ENCODE measurements at places on chromosomes 6 and 20. TPM values are rescaled to one million over a fixed set of nuclear protein-coding genes. Genes with fewer than 3 reads are reported as not detected.

Gene ATXN1
- total RNA-seq: 32.6 TPM

Gene SRSF12
- 0.83 TPM for total RNA-seq

GRCh38 chr6:385614-386013 is 5.9 kb upstream of the IRF4 start:
- DNase-seq: no peak

- no peak for DNase-seq
Observed at GRCh38 chr20:43529457-43530153, 22.1 kb downstream of the L3MBTL1 start.

GRCh38 chr6:183668-184067 is 108.6 kb upstream of the DUSP22 start:
- no peak for DNase-seq

DNA sequence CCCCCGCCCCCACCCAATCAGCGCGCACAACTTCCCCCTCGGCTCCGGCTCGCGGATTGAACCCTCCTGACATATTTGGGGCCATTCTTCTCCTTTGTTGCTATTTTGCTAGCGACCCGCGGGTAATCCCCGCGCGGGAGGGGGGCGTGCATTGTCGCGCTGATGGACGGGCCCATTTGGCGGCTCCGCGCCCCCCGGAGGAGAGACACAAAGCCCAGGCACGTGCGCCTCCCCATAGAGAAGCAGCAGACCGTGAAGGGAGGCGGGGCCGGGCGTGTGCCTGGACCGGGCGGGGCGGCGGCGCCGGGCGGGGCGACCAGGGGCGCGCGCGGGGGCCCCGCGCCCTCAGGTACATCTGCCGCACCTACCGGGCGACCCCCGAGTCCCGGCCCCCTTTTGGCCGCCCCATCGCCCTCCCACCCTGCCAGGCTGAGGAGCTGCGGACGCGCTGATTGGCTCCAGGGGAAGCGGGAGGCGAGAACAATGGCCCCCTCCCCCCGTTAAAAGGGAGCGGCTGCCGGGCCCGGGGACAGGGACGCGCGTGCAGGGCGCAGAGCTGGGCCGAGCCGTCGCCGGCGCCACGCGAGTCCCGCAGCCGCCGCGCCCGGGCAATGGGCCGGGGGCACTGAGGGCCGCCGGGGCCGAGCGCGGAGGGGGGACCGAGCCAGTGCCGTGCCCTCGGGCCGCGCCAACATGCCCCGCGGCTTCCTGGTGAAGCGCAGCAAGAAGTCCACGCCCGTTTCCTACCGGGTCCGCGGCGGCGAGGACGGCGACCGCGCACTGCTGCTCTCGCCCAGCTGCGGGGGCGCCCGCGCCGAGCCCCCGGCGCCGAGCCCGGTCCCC is at the start of gene INSM1:
Gene INSM1, plus strand, starts transcription at position 530 of the 843 bp plus-strand sequence. Its CDS starts 164 bp downstream, at position 694.
- no peak for DNase-seq

DNA sequence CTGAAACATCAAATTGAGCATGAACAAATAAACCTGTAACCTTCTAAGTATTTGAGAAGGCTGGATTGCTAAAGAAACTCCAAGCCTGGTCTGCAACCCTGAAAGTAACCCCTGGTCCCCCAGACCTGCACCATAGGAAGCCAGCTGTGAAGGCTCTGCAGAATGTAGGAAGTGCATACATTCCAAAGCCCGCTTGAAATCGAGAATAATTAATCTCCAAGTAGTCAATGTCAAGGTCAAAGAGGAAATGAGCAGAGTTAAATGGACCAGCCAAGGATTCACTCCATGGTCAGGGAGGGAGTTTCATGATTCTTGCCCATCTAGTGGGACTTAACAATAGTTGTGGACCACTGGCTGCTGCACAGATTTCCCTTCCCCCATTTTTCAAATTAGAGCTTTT is 107.6 kb upstream of the RNF24 start:
- no peak for DNase-seq

DNA sequence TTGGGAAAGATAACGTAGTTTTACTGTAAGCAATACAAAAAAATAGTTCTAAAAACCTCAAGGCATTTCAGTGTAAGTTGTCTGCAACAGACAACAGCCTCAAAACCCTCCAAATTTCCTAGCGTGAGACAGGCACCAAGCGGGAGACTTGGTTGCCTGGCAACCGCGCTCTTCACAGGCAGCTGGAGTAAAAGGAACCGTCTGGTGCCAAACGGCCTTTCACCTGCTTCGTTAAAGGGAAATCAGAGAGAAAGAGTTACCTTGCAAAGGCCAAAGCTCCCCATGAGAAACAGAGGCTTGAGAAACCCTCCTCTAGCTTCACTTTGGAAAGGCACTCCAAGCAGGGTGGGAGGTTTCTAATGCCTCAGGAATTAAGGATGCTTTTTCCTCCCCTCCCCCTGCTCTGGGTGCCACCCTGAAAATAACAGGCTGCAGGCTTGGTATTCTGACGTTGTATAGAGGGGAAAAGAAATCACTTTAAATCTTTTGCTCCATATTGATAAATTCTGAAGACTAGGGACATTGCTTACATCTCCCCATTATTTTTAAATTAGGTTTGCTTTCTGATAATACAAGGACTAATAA is 129.7 kb upstream of the UFL1 start:
- no peak for DNase-seq

GRCh38 chr6:155313602-155314091 is 637 bp downstream of the TFB1M start:
- DNase-seq: no peak

DNA sequence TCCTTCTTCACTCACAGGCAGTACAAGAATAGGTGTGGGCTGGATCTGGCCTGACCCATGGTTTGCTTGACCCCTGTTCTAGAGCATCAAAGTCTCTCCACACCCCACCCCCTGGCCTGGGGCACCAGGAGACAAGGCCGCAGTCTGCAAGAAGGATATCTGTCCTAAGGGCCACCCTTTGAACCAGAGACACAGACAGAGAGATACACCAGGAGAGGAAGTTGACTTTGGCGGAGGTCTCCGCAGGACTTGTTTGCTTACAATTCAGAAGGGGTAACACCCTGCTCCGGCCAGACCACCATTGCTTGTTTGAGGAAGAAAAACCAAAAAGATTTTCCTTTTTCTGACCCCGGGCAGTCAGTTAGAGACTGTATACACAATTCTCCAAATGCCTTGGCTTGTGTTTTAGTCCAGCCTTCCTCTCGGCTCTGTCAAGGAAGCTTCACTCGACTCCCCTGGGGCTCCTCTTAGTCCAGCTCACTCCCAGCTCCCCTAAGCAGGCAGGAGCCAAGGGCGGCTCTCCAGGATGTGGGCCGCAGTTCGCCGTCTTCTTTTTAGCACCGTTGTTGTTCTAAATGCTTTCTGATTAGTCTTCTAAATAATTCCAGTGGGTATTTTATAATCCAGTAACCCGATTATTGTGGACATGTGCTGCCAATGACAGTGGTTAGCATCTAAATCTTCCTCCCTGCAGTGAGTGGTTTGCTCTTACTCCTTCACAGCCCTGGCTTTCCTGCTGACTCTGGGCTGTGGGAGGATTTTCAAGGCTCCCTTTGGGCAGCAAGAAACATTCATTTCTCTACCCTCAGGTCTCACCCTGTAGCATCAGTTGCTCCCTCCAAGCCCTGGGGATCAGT is 58.6 kb upstream of the MRPS10 start:
- peak; percentile 53 for DNase-seq

Gene RARS2
- total RNA-seq: 28.0 TPM

DNA sequence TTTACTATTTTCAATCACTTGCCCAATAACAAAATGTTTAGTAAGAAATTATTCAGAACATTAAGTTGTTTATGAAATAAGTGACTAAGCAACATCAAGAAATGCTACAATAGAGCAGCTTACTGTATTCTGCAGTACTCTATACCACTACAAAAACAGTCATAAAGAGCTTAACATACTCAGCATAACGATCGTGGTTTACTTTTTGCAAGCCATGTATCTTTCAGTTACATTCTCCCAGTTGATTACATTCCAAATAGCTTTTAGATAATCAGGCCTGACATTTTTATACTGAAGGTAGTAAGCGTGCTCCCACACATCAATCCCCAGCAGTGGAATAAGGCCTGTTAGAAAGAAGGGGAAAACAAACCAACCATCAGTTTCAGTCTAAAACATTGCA is 10.7 kb downstream of the SOD2 start:
- DNase-seq: no peak

Gene MAS1
- 0.11 TPM for total RNA-seq

DNA sequence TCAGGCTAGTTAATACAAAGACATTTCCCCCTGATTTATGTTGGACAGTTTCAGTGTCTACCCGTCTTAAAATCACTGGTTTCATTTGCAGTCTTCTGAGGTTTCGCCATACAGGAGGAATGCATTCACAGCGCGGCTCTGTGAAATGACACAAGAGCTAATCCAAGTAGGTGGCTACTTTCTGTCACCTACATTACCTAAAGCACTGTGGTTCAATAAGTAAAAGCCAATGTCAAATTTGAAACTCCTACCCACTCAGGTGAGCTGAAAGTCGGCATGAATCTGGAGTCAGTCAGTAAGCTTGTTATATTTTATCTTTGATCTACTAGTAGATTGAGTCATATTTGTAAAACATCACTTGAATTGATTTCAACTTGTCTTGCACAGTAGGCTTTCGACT is 370.8 kb downstream of the LAMA2 start:
- DNase-seq: no peak

DNA sequence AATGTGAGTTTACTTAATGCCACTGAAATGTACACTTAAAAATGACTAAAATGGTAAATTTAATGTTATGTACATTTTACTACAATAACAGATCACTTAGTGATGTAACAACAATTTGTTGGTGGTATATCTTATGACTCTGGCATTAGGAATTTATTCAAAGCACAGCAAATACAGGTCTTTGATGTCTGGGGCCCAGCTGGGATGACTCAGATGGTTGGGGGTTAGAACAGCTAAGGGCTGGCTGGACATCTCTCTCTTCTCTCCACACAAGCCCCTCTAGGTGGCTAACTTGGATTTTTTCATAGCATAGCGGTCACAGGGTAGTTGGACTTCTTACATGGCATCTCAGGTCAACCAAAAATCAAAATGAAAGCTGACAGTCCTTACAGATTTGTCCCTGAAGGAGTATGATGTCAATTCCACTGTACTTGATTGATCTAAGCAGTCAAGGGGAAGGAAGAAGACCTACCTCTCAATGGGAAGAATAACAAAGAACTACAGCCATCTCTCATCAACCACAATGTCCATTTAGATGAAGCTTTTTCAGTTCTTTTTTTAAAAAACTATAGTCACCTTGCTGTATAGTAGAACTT is 37.5 kb upstream of the LCA5 start:
- DNase-seq: no peak

DNA sequence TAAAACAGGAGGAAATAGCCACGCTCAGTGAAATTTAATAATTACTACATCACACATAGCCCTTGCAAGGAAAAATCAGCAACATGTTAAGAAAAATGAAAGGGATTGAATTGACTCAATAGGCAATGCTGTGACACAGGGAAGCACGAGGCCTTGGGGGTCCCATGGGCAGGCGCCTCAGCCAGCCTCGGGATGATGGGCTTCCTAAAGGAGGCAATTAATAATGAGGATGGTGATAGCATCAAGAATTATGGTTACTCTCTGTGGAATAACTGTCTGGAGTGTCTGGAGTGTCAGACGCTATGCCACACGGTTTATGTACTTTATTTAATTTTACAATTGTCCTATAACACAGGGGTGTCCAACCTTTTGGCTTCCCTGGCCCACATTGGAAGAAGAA is 130.2 kb downstream of the TBC1D7 start:
- DNase-seq: no peak

DNA sequence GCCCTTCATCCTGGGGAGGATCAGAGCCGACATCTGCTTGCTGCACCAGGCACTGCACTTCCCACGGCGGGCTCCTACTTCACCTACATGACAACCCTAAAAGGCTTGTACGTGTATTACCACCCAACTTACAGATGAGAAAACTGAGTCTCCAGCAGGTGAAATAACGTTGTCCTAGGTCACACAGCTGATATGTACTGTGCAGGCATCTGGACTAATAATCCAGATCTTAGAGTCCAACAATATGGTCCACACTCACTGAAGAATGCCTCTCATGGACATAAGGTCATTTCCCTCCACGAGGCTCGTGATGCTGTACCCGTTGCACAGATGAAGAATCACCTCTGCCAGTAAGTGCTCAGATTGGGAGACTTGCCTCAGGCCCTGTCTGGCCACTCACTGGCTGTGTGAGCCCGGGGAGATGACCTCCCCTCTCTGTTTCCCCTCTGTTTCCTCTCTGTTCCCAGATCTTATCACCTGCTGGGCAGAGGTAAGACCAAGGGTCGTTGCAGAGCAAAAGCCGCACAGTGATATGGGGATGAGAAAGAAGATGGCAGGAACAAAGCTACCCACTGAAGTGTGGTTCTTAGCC is 32.1 kb downstream of the TGM2 start:
- no peak for DNase-seq

DNA sequence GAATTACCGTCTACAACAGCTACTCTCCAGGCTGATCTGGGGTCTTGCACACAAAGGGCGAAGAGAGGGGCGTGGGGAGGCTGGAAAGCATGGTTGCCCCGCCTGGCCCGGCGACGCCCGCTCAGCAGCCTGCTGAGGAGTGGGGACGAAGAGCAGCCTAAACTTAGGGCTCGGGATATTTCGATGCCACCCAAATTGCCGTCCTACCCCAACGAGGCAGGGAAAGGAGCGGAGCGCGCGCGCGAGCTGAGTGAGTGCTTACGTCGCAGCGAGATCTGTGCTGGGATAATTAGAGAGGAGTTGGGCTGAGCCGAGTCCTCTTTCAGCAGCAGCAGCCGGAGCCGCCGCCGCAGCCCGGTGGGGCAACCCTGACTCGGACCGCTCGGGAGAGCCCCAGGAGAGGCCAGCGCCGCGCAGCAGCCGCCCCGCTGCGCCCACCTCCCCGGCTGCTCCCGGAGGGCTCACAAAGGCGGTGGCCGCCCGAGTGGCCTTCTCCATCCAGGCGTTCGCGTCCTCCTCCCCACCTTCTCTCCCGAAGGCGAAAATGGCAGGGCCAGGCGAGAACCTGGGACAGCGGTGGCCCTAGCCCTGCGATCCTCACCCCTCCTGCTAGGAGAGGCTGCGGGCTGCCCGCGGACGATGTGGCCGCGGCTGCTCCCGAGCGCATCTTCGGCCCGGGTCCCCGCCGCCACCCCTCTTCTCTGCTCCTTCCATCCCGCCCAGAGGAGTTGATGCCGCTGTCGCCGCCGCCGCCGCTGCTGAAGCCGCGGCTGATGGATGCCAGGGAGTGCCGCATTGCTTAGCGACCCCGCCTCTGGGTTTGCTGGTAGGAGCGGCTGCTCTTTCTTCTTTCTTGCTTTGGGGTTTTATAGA is at the start of gene CLVS2:
Gene CLVS2, plus strand, starts transcription at position 315 of the 873 bp plus-strand sequence. CDS start 1,543 bp downstream, outside the sequence.
- DNase-seq: no peak

DNA sequence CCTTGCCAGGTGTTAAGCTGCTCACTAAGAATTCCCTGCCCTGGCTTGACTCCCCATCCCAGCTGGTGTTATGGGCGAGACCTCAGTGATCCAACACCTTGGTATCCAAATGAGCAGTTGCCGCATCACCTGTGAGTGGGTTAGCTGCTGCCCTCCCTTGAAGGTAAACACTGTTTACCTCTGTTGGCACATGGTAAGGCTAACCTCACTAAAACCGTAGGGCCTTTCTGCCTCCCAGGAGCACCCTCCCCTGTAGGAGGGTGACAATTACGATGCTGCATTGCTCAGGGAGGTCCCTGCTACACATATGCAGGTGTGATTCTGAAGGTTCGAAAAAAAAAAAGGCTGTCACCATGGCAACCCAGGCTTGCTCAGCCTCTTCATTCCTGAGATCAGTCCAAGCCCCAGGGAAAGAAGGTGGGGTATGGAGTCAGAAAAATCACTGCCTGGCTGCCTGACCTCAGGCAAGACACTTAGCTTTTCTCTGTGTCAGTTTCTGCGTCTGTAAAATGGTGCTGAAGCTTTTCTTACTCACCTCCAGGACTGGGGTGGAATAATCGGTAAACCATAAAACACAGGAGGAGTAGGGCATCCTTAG is 19.5 kb downstream of the PNPLA1 start:
- DNase-seq: no peak

- DNase-seq: no peak
Observed at GRCh38 chr6:137093183-137094069, 48.7 kb upstream of the IL20RA start.
